ENCODE measurements at places on chromosomes 12 and 14.

- DNase-seq = no peak
These were observed 5.0 kb upstream of the NFKBIA start for GRCh38 chr14:35409595-35409994.

DNA sequence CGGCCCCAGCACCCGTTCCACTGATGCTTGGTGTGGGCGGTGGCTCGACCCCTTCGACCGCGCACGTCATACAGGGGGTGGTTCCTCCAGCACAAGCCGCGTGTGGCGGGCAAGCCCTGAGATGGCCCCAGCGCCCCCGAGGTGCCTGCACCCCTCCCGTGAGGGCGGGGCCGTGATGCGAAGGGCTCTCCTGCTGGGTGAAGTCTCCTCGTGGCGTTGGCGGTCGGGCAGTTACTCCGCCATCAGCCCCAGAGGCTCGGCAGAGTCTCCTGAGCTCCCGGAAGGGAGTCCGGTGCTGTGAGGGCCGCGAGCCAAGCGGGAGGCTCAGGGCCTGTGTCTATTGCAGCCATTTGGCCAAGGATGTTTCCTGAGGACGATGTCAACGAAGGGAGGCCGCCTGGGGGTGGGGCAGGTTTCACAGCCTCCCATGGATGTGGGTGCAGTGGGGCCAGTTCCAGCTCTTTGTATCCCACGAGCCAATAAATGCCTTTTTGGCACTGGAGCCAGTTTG, 78.1 kb upstream of the GALNT9 start:
- DNase-seq = no peak

DNA sequence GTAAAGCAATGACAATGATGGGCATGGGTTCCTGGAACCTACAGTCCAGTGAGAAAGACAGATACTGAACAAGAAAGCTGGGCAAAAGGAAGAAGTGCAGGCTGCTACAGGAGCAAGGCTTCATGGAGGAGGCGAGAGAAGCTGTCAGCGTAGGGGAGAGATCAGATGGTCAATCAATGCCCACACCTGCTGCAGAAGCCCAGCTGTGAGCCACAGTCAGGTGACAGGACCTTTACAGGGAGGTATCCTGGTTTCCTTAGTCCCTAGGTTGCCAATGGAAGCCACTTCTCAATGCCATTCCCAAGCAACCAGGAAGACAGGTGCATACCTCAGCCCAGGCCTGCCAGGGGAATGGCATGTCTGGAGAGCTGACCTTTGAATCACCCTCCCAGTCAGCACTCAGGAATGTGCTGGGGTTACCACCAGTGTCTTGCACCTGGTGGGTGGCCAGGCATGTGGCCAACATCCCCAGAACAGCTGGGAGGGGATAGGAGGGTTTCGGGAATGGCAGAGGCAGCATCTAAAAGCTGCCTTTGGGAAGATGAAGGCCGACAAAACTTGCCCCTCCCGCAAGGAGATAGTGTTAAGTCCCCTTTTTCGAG, 170.3 kb downstream of the TTC7B start:
- DNase-seq = no peak

GRCh38 chr12:54750-55535, 11.6 kb upstream of the IQSEC3 start:
- DNase-seq = no peak

- DNase-seq = no peak
These were observed 17.3 kb upstream of the RFLNA start for GRCh38 chr12:124277394-124278241.

DNA sequence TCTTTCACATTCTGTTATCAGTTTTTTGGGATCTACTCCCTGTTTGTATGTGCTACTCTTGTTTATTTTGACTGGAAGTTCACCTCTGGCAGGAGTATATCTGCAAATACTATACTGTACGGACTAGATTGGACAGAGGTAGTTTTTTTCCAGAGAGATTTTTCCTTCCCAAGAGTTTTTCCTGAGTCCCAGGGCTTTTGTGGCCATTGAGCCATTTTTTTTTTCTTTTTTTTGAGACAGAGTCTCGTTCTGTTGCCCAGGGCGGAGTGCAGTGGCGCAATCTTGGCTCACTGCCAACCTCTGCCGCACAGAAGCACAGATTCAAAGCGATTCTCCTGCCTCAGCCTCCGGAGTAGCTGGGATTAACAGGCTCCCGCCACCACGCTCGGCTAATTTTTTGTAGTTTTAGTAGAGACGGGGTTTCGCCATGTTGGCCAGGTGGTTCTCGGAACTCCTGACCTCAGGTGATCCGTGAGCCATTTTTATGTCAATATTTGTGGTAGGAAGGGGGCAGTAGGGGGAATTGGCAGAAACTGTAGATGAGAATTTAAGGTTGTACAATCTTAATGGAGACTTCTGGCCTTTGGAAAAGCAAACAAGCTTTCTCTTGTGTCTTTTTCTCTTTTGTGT, 19.4 kb downstream of the KTN1 start:
- DNase-seq = peak; percentile 94

DNA sequence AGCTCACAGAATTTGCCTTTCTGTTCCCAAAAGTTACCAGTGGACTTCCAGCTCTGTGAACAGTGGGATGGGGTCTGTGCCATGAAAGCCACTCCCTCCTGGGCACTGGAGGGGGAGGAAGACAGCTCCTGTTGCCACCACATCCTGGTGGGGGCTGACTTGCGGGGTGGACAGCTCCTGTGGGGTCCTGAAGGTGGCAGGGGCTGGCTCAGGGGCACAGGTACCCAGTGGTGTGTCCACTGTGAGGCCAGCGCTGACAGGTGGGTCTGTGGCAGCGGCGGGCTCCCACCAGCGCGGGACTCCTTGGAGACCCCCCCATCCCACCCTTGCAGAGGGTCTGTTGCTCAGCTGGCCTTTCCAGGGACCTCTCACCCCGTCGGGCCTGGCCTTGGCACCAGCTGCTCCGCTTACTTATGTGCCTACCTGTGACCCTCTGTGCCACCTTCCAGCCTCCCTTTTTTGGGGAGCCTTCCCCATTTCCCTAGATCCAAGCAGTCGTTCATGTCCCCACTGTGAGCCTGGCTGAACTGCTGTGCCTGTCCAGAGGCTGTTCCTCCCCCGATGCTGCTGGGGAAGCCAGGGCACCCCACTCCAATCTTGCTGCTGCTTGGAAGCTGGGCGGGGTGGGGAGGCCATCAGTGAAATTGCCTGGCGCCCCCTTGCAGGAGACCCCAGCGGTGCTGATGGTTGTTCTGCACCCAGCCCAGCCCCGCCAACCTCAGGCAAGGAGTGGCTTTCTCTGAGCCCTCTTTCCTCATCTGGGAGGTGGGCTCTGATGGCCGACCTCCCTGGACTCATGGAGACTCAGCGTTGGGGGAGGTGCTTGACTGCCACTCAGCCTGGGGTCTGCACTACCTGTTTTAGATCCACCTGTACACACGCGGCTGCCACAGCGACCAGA, 2.2 kb downstream of the TEDC1 start:
- no peak for DNase-seq

DNA sequence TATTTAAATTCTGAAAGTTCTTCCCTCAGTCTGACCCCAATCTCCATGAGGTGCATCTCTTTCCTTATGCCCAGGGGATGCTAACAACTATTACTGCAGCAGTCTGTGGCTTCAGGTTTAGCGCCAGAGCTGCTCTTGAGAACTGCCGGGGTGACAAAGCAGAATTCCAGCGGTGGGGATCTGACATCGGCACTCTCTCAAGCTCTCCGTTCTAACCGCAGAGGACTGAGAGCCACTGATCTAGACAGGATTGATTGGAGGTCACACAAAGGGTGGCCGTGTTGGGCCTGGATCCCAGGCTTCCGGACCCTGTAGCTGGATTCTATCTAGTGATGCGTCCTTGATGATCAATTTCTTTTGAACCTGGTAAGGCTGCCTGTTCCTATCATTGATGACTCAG, 155.6 kb upstream of the TMEM132C start:
- DNase-seq = no peak

GRCh38 chr12:54565986-54566544, 16.7 kb downstream of the PDE1B start:
- DNase-seq = no peak

DNA sequence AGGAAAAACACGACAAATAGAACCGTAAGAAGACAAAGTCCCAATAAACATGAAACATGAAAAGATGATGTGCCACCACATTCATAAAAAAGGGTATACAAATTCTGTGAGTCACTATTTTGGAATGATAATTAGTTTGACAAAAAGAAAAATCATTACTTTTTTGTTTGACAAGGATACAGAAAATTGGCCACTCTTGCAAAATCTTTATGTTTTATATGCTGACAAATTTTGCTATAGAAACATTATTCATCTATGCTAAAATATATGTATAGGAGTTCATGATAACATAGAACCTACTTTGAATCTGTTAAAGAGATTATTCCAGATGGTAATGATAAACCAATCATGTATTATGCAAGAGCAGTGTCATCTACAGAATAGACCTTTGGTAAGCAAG, 1201.0 kb downstream of the FSCB start:
- DNase-seq = no peak

DNA sequence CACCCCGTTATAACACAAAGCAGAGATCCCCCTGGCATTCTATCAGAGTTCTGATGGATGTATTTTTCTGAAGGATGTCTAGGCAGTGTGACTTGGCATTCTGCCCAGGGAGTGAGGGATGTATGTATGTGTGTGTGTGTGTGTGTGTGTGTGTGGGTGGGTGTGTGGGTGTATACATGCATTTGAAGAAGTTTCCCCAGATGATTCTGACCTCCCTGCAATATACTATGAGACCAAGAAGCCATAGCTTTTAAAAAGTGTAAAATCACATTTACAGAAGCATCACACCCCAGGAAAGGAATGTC, 59.7 kb upstream of the NAP1L1 start:
- no peak for DNase-seq

DNA sequence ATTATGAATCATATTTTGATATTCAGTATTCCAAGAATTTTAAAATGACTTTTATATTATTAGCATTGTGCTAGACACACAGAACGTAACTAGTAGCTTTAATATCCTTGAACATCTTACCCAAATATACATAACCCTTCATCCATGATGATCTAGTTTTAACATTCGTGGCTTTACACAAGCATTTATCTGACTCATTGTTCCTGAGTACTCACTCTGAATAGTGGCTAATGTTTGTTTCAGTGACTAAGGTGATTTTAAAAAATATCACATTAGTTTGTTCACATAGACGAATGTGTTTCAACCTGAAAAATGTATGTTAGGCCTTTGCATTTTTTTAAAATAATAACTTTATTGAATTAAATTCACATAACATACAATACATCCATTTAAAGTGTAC, 80.0 kb upstream of the PTPRQ start:
- no peak for DNase-seq

GRCh38 chr14:59032826-59033225, 155.6 kb upstream of the DAAM1 start:
- no peak for DNase-seq

DNA sequence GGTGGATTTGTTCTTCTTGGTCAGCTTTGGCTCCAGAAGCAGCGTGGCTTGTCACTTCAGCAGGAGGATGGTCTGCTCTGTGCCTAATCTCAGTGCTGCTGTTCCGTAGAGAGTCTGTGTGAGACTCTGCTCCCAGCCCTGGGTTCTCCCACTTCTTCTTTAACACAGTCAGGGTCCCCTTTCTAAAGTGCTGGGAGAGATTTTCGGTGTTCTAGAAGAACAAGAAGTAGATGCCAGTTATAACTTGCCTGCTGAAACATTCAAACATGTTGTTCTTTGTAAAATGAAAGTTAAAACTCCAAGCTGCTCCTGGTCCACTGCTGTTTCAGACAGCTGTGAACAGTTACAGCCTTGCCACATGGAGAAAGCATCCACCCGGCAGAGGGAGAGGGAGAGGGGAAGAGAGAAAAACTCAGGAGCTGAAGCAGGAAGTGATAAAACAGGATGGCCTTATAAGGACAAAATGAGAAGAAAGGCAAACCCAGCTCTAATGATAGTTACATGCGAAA, 55.2 kb upstream of the CERS5 start:
- DNase-seq = no peak

- no peak for DNase-seq
These were observed 47.2 kb upstream of the CTDSP2 start for GRCh38 chr12:57893431-57894353.

DNA sequence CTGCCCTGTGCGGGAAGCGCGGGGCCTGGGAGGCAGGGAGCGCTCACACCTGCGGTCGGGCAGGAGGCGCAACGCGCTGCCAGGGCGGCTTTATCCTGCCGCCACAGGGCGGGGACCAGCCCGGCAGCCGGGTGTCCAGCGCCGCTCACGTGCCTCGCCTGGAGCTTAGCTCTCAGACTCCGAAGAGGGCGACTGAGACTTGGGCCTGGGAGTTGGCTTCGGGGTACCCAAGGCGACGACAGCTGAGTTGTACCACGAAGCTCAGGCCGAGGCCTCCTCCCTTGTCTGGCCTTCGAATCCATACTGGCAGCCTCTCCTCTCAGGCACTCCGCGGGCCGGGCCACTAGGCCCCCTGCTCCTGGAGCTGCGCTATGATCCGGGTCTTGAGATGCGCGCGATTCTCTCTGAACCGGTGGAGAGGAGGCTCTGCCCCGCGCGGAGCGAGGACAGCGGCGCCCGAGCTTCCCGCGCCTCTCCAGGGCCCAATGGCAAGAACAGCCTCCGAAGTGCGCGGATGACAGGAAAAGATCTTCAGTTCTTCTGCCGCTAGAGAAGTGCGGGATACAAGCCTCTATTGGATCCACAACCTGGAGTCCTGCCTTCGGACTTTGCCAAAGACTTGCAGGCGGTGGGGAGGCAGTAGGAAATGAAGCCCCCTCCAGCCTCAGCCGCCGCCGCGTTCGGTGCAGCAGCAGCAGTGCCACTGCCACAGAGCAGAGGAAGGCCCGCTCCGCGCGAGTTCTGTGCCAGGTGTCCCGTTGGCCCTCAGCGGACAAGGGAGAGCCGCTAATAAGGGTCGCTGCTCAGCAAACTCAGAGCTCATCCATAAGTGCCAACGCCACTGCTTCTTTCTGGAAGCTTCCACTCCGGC, 6.8 kb downstream of the SIX1 start:
- DNase-seq = no peak

- no peak for DNase-seq
These were observed 32.4 kb downstream of the FERMT2 start for GRCh38 chr14:52918486-52918885.

DNA sequence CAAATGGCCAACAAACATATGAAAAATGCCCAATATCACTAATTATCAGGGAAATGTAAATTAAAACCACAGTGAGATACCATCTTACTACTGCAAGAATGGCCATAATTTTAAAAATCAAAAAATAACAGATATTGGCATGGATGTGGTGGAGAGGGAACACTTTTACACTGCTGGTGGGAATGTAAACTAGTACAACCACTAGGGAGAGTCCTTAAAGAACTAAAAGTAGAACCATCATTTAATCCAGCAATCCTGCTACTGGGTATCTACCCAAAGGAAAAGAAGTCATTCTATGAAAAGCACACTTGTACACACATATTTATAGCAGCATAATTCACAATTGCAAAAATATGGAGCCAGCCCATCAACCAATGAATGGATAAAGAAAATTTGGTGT, 459.7 kb downstream of the GXYLT1 start:
- DNase-seq = no peak

DNA sequence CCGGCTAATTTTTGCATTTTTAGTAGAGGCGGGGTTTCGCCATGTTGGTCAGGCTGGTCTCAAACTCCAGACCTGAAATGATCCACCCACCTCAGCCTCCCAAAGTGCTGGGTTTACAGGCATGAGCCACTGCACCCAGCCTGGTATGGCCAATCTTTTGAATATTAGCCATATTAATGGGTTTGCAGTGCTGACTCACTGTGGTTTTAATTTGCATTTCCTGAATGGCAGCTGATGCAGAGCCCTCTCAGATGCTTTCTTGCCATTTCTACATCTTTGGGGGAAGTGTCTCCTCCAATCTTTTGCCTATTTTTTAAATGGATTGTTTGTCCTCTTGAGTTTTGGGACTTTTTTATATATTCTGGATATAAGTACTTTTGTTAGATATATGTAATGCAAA, 55.5 kb upstream of the NPAS3 start:
- no peak for DNase-seq

- DNase-seq = no peak
These were observed 79.2 kb downstream of the CCDC88C start for GRCh38 chr14:91338379-91338778.

Data from LNCaP clone FGC (cell line).